Astrocyte of the hippocampus (primary cell): ENCODE measurements at places on chromosomes 12 and 14.

DNA sequence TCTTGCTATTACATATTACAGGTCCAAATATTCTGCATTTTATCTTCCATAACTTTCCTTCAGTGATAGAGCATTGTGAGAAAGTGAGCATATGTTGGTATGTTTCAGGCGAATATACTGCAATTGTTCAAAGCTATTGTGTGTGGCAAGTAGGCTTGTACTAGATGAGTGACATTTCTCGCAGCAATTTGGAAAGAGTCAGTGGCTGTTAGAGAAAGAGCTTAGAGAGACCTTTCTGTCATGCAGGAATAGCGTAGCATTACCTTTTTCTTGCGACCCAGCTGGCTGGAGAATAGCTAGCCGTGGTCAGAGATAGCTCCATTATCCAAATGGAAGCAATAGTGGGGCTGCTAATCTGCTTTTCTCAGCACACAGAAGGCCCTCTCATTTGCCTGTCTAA, 678.5 kb upstream of the FOXG1 start:
- DNase-seq: no peak

DNA sequence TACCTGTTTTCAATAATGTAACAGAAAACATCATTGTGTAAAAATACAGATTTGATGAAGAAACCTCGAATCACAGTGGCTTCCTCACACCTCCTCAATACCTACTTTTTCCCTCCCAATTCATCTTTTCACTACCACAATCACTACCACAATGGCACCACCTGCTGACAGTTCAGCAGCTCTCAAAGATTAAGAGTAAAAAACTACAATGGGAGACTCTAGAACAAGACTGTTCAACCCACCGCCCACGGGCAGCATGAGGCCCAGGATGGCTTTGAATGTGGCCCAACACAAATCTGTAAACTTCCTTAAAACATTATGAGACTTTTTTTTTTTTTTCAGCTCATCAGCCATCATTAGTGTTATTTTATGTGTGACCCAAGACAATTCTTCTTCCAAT, 15.2 kb downstream of the MED6 start:
- no peak for DNase-seq

- peak; percentile 54 for DNase-seq
These were observed 1.5 kb downstream of the PTMS start for GRCh38 chr12:6767353-6768319.

GRCh38 chr12:48937170-48937569, 11.9 kb upstream of the FKBP11 start:
- no peak for DNase-seq

GRCh38 chr14:35159742-35160409, 37.5 kb downstream of the PRORP start:
- DNase-seq: peak; percentile 83

GRCh38 chr14:66074537-66074936, 411.6 kb upstream of the CCDC196 start:
- DNase-seq: no peak

DNA sequence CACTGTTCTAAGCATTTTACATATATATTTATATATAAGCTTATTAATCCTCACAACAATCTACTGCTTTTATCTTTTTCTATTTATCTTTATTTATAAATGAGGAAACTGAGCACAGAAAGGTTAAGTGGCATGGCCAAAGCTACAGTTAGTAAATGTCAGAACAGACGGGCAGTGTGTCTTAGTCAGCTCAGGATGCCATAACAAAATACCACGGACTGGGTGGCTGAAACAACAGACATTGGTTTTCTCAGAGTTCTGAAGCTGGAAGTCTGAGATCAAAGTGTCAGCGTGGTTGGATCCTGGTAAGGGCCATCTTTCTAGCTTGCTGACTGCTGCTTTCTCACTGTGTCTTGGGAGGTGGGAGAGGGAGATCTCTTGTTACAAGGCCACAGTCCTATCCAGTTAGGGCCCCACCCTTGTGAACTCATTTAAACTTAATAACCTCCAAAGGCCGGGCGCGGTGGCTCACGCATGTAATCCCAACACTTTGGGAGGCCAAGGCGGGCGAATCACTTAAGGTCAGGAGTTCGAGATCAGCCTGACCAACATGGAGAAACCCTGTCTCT, 19.8 kb downstream of the RPGRIP1 start:
- DNase-seq: peak; percentile 3

DNA sequence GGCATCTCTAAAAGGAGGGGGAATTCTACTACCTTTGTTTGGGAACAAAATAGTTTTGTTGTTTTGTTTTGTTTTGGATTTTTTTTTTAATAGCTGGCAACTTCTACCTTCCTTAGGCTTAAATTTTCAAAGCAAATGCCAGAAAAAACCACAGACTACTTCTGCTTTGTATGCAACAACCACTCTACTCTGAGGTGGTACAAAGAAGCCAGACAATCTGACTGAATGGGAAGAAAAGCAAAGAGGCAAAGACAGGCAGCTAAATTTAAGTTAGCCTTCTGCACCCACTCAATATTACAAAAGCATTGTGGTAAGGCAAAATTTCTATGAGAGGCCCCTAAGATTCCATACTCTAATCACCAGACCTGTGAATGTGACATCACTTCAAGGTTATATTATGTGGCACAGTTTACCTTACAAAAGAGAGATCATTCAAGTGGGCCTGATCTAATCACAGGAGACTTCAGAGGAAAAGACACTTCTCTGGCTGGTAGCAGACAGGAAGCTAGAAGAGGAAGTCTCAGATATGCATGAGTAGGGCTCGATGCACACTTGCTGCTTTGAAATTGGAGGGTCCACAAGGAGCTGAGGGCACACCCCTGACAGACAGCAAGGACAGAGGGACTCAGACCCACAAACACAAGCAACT, 566.6 kb downstream of the RPS29 start:
- peak; percentile 29 for DNase-seq

GRCh38 chr12:108935159-108935763, 55.4 kb downstream of the DAO start:
- DNase-seq: no peak

DNA sequence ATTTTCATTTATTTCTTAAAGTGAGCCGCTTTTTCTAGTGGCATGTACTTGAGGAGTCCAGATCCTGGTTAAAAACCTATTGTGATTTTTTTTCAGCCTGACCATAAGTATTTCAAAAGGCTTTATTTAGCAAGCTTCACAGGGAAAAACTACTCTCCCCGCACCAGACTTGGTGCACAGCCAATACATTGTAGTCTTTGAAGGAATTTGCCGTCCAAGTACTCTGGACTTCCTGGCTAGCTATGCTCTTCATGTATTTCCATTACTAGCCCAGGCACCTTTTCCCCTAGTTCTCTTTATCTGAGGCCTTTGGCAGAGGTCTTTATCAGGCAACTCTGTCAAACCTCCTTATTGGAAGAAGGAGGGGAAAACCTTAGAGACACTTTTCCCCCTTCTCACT, 234.7 kb downstream of the CCDC91 start:
- DNase-seq: peak; percentile 91

DNA sequence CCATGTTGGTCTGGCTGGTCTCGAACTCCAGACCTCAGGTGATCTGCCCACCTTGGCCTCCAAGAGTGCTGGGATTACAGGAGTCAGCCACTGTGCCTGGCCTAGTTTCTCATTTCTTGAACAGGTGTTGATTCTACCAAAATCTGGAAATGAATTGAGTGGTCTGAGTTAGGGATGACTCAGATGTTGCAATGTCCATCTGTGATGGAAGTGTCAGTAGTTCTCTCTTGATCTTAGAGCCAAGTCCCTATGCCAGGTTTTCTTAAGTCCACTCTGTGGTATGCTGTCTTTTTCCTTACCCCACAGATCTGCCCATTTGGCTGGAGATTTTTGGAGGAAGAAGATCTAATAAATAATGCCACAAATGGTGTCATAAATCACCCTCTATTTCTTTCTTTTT, 12.6 kb downstream of the SNAPC1 start:
- no peak for DNase-seq

- no peak for DNase-seq
These were observed 420.8 kb downstream of the EGLN3 start for GRCh38 chr14:33529787-33530757.

- DNase-seq: no peak
These were observed 49.4 kb downstream of the LTBP2 start for GRCh38 chr14:74562515-74563232.

DNA sequence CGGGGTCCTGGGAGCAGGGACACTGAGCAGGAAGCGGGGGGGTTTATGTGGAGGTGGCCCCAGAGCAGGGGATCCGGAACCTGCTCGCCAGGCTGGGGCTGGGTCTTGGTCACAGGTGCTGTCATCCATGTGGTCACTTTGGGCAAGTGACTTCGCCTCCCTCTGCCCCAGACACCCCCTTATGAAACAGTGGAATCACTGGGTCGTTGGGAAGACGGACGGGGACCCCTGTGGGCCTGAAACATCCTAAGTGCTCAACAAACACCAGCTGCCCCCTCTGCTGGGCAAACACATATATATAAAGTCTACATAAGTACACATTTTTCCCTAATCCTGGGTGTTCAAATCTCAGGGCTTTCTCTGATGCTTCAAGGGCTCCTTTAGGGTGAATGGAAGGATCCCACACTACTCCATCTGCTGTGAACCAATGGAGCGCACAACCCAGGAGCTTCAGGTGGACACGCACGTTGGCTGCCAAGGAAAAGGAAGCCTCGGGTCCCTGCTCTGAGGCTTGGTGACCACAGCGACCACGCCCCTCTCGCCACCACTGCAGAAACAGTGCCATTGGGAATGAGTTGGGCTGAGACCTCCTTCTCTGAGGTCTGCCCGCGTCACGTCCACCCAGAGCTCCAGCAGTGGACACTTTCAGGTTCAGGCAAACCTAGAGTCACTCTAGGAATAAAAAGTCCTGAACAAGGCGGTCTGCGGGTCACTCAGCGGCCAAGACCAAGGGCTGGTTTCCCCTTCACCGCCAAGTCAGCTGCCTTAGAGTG, 54.6 kb downstream of the CDC42BPB start:
- DNase-seq: no peak

- DNase-seq: peak; percentile 30
These were observed 6.2 kb downstream of the SLC41A2 start for GRCh38 chr12:104951759-104952509.

- no peak for DNase-seq
These were observed 14.9 kb downstream of the TXNRD1 start for GRCh38 chr12:104230304-104231095.

DNA sequence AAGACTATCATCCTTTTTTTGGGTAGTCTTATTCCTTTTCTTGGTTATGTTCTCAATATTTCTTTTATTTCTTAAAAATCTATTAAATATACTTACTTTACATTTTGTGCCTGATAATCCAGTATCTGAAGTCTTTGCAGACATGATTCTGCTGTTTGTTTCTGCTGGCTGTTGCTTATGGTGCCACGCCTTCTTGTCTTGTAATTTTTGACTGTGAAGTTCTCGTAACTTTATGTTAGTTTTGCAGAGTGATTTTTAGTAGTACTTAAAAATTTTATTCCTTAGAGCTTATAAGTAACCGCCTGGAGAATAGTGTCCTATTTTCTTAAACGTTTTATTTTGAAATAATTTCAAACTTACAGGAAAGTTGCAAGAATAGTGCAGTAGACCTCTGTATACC, 10.5 kb downstream of the FRS2 start:
- no peak for DNase-seq

DNA sequence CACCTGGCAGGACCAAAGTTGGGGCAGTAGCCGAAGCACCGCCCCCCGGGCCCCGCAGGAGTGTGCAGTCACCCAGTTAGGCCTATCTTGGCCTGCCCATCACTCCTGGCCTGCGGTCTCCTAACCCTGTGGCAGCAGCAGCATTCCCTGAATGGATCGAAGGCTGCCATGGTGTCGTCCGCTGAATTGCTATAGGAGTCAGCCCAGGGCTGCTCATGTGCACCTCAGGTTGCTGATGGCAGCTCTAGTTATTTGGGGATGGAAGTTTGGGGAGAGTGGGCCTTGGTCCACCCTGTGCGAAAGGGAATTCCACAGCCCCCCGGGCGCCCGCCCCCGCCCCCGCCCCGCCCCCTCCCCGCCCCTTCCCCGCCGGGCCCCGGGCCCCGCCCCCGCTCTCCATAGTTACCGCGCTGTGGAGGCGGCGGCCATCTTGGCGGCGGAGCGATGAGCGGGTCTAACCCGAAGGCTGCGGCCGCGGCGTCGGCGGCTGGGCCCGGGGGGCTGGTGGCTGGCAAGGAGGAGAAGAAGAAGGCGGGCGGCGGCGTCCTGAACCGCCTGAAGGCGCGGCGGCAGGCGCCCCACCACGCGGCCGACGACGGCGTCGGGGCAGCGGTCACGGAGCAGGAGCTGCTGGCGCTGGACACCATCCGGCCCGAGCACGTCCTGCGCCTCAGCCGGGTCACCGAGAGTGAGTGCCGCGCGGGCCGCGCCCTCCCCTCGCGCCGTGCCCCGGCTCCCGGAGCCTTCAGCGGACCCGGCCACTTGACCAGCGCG, at the start of gene UNC119B:
Gene UNC119B (plus strand): TSS at position 428 of the 774 bp plus-strand sequence. CDS start 17 bp downstream, at position 445.
- peak; percentile 86 for DNase-seq

GRCh38 chr12:11777962-11778361, 128.5 kb downstream of the ETV6 start:
- no peak for DNase-seq

GRCh38 chr14:71013551-71014192, 106.4 kb downstream of the PCNX1 start:
- DNase-seq: no peak

GRCh38 chr12:98123021-98123461, 392.3 kb upstream of the TMPO start:
- DNase-seq: peak; percentile 11

DNA sequence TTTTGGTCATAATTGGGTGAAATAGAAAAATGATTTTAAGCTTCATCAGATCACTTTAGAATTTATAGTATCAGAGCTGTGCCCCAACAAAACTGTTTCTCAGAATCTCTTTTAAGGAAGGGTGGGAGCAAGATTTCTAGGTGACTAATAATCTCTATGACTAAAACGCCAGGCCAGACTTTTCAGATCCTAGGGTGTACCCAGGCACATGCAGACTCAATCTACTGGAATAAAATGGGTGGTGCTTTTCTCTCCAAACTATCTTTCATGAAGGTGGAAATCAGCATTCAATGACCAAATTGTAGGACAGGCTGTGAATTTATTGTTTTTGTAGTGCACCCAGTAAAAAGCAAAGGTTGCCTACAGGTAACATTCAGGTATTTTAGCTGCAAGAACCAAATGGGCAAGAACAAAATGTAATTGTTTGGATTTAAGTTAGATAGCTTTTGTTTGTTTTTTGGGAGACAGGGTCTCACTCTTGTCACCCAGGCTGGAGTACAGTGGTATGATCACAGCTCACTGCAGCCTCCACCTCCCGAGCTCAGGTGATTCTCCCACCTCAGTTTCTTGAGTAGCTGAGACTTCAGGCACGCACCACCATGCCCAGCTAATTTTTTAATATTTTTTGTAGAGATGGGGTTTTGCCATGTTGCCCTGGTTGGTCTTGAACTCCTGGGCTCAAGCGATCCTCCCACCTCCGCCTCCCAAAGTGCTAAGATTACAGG, 49.5 kb downstream of the PPP2R5C start:
- no peak for DNase-seq

GRCh38 chr14:74244115-74244514, 4.9 kb downstream of the VSX2 start:
- DNase-seq: no peak

DNA sequence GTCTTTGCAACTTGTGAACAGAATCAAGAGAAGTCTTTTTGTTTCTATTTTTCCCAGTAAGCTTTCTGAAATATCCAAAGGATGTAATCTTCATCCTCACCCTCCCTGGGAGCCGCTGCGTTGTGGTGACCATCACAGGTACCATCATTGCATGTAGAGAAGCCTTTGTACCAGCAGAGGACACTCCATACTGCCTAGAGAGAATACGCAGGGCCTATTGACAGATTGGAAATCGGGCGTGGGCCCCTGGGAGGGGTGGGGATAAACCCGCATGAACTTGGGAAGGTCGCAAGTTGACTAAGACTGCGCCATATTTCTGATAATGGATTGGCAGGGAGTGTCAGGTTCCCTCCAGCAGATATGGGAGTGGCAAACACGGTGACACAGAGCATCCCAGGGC, 12.7 kb downstream of the KRT1 start:
- DNase-seq: no peak

GRCh38 chr12:99154216-99154982, 493.2 kb upstream of the GARIN6 start:
- DNase-seq: peak; percentile 89
